A549 treated with Mapracorat at 1 μM for 4 hours (cell line): ENCODE measurements at places on chromosomes 3 and 15. TPM values are rescaled to one million over a fixed set of nuclear protein-coding genes. Genes with fewer than 3 reads are reported as not detected.

Gene C3orf33
- 5.8 to 7.6 TPM (median 6.1 TPM) in 5 replicates for total RNA-seq

Gene UROC1
- total RNA-seq, result not detected in 5 replicates

Gene UTS2B
- not detected in 5 replicates for total RNA-seq

Gene RASGRP1
- 0.26 to 0.47 TPM (median 0.36 TPM) in 5 replicates for total RNA-seq

Gene TNFSF10
- 0.08 to 0.15 TPM (median 0.14 TPM) in 3 of 5 replicates, not detected in the others for total RNA-seq
